ENCODE measurements at places on chromosomes 13 and 19.

DNA sequence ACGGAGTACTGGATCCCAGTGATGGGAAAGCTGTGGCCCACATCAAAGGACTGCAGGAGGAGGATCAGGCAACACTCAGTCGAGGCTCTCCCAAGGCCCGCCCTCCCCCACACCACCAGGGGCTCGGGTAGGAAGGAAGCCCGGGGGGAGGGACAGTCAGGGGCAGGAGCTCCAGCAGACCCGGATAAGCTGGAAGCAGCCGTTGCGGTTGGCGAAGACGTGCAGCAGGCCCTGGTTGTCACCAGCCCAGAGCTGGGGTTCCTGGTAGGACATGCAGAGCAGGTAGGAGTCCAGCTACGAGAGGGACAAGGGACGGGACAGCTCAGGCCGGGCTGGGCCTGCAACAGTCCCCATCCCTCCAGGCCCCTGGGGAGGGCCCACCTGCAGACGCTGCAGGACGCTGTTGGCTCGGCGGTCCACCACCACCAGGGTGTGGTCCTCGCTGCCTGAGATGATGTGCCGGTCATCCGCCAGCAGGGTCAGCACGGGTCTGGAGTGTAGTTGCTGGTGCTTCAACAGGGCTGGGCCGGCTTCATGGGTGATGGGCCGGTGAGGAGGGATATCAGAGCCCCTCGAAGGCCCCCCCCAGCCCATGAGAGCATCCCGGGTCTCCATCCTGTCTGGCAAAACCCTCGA, 1.9 kb downstream of the GNG14 start:
- no peak overlapping the region for H3K27ac ChIP-seq
- no peaks in the 10 kb centered on the region for H3K4me1 ChIP-seq

DNA sequence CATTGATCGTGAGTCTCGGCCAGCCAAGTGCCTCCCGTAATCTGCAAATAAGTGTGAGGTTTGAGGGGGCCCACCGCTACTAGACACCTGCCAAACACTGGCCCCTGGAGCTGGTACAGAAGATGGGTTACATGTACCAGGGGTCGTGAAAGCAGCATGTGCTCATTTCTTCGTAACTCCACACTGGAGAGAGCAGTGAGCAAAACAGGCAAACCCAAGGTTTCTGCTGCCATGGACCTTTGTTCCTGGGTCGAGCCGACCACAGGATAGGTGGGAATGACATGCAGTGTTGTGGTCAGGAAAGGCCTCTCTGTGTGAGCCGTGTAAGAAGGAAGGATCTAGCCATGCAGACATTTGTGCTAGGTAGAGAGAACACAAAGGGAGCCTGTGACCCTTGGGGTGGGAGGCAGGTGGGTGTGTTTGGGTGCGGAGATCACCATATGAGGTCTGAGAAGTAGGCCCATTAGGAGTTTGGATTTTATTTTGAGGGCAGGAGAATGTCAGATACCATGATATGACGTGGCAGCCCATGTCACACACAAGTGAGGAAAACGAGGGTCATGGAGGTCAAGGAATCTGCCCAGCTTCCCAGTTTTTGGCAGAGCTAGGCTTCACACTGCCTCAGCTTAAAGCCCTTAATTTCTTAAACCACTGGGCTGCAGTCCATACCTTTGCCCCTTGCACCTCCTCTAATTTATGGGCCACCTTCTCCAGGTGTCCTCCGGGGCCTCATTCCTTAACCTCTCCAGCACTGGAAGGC, 919 bp downstream of the GTF3A start:
- peak overlapping the region; percentile 86 for H3K4me3 ChIP-seq
- H3K36me3 ChIP-seq, result peaks cover 65% of the 10 kb centered on the region
- no peak for ATAC-seq

DNA sequence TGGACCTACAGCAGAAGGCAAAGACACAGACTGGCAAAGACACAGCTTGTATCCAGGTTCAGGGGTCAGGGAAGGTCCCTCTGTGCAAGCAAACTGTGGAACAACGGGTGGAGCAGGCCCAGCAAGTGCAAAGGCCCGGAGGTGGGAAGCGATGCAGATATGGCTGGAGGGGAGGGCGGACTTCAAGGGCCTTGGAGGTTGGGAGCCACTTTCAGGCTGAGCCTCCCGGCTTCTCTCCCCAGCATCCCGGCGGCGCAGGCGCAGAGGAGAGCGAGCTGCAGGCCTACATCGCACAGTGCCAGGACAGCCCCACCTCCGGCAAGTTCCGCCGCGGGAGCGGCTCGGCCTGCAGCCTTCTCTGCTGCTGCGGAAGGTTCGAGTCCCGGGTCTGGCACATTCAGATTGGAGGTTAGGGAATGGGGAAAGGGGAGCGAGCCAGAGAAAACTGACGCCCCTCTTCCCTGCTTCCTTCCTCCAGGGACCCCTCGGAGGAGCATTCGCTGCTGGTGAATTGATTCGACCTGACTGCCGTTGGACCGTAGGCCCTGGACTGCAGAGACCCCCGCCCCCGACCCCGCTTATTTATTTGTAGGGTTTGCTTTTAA, 2.1 kb upstream of the PNPLA6 start:
- peak overlapping the region; percentile 95 for H3K27ac ChIP-seq
- H3K4me1 ChIP-seq, result no peaks in the 10 kb centered on the region
- no peaks in the 10 kb centered on the region for H3K27me3 ChIP-seq
- H3K36me3 ChIP-seq, result peaks cover 23% of the 10 kb centered on the region
- peak overlapping the region; percentile 98 for H3K4me3 ChIP-seq

DNA sequence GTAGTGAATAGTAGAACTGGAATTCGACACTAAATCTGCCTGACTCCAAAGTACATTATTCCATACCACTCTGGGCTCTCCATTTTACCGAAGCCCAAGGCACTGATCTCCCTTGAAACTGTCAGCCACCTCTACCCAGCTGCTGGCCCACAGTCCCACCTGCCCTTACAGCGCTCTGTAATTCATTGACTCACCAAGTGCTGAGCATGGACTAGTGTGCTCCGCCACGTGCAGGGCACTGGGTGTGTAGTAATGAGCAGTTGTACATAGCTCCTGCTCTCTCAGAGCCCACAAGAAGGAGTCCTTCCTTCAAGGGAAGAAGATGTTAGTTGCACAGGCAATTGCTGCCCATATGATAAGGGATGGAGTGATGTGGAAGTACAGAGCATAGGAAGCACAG, 76.6 kb upstream of the SIAH3 start:
- H3K27ac ChIP-seq, result no peak overlapping the region
- peaks cover 6% of the 10 kb centered on the region for H3K27me3 ChIP-seq
- H3K4me3 ChIP-seq, result no peak overlapping the region
- no peaks in the 10 kb centered on the region for H3K36me3 ChIP-seq
- no peaks in the 10 kb centered on the region for H3K4me1 ChIP-seq
- no peak for ATAC-seq

DNA sequence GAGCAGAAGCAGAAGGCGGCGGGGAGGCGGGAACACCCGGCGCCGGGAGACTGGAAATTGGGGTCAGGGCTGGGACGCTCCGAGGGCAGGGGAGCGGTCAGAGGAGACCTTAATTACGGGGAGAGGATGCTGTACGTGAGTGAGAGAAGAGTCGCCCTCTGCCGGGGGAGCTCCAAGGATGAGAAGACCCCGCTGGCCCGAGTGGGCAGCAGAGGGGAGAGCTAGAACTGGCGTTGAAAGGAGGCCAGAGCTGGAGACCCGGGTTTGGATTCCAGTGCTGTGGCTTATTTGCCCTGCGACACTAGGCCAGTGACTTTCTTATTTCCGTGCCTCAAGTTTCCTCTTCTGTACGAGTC, 536 bp downstream of the FAM32A start:
- H3K27ac ChIP-seq, result peak overlapping the region; percentile 98
- ATAC-seq, result peak; percentile 13
- H3K4me1 ChIP-seq, result peaks cover 13% of the 10 kb centered on the region
